ENCODE measurements at places on chromosomes 7 and 10.
A peak's percentile ranks its signal among the peaks of the same experiment; 100 is the strongest.

- DNase-seq = no peak
These were observed 27.4 kb upstream of the PSMG3 start for GRCh38 chr7:1597066-1597760.

DNA sequence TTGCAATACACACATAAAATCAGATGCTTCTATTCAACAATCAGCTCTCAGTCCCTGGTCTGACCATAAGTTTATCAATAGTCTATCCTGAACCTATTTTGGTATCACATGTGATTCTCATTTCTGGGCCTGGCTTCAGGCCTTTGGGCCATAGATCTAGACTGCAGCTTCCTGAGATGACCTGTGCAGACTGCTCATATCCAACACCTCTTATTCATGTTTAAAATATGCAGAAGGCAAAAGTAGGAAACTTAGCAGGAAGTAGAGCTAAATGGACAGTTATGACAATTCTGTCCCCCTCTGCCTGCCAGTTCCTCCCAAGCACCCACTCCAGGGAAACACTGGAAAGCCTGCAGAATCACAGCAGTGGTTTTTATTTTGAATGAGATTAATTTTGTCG is 53.3 kb downstream of the C7orf25 start:
- no peak for DNase-seq

DNA sequence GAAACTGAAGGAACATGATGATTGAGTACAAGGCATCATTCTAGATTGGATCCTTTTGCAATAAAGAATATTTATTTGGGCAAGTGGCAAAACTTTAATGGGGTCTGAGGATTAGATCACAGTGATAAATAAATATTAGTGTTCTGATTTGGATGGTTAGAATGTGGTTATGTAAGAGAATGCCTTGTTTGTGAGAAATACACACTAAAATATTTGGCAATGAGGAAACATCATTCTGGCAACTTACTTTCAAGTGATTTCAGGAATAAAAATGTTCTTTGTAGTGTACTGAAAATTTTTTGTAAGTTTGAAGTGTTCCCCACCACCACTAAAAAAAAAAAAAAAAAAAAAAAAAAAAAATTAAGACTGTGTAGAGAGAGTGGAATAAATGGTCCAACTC is 185.1 kb upstream of the NEBL start:
- no peak for DNase-seq

- no peak for DNase-seq
These were observed 17.4 kb upstream of the MRLN start for GRCh38 chr10:59770689-59771088.

DNA sequence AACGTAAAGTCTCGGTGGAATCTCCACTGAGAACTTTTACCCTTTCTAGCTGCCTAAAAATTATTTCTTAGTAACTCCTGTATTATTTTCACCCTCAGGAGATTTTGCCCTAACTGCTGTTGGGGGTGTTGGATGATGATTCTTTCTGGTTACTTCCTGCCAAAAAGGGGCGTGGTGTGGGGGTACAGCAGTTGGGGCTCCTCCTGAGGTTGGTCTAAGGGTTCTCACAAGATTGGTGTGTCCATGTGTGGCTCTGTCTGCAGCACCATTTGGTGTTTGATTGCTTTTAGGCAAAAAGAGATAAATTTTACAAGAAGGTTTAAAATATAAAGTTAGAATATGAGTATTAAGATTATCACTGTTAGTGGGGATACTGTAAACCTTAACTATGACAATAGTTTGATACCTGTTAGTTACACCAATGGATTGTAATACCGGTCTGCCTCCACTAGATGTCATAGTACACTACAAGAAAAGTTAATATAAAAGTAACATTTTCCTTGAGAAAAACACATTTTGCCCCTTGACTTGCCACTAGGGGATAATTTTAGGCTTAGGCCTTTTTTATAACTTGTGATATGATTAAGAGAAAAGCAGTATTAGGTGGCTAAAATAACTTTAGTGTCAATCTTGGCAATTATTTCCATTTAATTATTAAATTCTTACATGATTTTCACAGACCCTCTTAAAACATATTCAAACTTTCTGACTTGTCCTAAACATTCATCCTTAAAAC is 928.7 kb downstream of the IPMK start:
- DNase-seq = peak; percentile 7

DNA sequence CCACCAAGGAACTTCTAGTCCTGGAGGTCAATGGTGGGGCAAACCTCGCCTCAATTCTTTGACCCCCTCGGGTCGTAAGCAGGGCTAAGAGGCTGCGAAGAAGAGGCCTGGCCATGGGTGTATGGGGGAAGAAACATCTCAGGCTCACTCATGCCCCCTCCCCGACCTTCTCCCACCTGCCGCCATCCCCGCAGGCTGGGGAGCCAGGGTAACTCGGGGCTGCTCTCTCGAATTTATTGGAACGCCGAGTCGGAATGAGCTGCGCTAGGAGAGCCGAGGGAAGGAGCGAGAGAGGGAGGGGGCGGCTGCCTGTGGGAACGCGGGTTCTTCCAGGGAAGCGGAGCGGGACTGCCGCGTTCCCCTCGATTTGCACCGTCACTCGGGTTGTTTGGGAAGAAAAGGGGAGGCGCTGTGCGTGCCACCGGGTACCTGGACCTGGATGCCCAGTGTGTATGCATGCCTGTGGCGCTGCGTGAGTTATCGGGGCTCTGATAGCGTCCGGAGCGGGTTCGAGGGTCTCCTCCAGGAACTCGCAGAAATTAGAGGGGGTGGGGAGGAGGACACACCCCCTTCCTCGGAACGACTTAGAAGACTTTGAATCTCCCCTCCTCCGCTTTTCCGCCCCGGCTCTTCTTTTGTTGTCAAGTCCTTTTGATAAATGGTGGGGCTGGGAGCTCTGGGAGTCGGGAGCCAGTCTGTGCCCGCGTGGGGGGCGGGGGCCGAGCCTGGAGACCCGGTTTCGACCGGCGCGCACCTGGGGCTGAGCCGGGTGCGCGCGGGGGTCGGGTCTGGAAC is 1.8 kb upstream of the ZNF503 start:
- DNase-seq = no peak

DNA sequence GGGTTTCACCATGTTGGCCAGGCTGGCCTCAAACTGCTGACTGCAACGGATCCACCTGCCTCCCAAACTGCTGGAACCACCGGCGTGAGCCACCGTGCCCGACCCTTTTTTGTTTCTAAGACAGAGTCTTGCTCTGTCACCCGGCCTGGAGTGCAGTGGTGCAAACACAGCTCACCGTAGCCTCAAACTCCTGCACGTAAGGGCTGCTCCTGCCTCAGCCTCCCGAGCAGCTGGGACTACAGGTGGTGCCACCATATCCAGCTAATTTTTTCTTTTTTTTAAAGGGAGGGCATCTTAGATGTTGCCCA is 36.4 kb downstream of the ADAP1 start:
- no peak for DNase-seq

- DNase-seq = no peak
These were observed 57.8 kb upstream of the TNKS2 start for GRCh38 chr10:91740353-91740924.

- no peak for DNase-seq
These were observed 239.7 kb downstream of the DNAJB9 start for GRCh38 chr7:108809356-108809755.

DNA sequence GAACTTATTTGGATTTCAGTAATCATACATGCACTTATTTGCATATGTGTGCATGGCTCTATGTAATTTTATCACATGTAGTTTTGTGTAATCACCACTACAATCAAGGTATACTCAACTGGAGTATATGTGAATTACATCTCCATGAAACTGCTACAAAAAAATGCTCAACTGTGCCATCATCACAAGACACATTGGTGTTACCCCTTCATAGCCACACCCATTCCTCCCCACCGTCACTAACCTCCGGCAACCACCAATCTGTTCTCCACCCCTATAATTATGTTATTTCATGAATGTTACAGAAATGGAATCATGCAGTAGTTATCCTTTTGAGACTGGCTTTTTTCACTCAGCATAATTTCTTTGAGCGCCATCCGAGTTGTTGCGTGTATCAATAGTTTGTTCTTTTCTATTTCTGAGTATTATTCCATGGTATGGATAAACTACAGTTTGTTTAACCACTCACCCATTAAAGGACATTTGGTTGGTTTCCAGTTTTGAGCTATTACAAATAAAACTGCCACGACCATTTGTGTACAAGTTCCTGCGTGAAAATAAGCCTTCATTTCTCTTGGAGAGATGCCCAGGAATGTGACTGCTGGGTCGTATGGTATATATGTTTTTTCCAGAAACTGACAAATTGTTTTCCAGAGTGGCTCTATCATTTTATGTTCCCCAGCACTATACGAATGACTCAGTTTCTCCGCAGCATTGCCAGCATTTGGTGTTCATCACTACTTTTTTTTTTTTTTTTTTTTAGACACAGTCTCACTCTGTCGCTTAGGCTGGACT is 11.3 kb upstream of the SMO start:
- DNase-seq = no peak

DNA sequence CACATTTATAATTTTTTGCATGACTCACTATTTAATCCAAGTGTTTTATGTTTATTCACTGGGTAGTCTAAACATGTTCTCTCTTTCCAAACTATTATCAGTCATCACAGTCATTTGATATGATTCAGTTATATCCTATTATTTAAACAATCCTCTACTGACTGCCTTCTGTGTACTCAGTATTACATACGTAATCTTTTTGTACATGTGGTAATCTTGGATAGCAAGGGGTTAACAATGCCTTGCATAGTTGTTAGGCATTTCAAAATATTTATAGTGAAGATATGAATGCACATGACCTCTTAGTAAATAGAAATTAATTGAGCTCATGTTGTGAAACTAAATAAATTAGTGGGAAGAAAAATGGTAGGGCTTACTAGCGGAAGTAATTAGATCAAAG is 379.4 kb upstream of the KIAA1217 start:
- DNase-seq = no peak

- DNase-seq = no peak
These were observed 32.3 kb downstream of the MDH2 start for GRCh38 chr7:76080204-76080603.

- no peak for DNase-seq
These were observed 34.9 kb downstream of the TAX1BP1 start for GRCh38 chr7:27774717-27775328.

DNA sequence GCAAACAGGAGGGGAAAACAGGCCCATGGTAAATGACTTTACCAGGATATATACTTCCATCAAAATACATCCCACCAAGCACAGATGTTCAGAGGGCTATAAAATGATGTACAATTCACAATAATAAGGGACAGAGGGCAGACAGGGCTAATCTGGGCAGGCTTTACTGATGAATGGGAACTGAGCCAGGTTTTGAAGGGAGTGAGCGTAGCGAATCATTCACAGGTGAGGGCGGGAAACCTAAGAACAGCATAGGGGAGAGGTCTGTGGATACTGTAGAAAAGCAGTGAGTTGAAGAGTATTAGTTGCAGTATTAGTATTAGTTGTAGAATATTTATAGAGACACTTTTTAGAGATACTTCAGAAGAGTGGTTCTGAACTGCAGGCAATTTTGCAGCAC is 180.8 kb downstream of the JAZF1 start:
- DNase-seq = no peak

DNA sequence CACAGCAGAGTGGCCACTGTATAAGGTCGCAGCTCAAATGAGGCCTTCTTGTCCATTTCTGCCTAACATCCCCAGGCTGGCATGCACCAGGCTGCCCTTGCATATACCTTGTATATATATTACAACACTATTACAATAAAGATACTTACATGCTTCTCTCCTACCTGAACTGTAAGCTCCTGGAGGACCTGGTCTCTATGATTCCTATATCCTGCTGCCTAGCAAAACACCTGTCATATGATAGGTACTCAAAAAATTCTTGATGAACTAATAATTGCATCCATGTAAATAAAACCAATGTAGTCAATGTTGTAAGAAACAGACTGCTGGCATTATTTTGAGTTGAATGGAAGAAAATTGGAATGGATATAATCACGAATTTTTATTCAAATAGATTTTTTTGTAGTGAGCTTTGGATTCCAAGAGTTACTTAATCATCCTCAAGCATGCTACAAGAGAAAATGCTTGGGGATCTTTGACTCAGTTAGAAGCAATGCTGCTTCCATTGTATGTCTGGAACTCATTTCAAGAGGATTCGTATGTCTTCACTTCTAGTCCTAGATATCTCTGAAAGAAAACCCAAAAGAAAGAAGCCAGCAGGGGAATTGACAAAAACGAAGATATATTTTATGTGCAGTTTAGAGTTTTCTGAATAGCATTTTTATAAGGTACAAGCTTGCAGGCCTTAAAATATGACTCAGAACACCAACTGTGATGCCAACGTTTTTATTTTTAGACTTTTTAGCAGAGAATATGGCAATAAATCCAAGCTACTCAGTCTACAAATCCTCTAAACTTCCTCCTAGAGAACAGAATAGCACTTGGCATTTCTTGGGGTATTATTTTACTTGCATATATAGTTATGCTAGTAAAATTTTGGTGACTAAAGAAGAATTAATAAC is 53.1 kb downstream of the OSBPL3 start:
- no peak for DNase-seq

All from germinal center (tissue), 1 donor.